Stromal cell of bone marrow (primary cell): ENCODE measurements at places on chromosomes 6 and 20.

DNA sequence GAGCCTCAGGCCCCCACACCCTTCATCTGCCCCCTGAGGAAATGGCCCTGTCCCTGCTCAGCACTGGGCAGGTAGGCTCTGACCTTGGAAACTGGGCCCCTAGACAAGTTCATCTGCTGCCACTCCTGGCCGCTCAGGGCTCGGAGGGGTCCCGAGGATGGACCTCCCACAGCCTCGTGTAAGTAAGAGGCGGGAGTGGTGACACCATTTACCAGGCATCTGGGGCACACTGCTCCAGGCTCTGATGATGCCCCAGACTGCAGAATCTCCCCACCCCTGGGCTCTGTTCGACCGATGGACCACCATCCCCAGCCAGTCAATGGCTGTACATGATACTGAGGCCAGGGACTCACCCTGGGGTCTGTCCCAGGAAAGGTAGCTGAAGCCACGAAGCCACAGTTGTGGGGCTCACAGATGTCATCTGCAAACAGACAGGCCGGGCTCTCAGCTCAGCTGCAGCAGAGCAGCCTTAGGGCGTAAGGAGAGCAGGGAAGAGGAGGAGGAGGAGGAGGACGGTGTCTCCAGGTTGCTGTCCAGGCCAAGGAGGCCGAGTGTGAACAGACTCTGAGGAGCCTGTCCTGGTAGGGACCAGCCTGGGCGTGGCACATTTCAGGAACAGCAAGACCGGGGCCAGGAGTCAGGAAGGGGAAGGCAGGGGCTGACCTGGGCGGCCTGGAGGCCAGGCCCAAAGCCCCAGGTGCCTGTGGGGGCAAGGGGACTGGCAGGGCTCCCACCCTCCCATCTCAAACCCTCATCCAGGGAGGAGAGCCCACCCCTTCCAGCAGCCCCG lies 300.4 kb downstream of the TAF4 start:
- DNase-seq, result no peak

- no peak for DNase-seq
Measured at GRCh38 chr6:10682355-10682988, 11.9 kb downstream of the C6orf52 start.

DNA sequence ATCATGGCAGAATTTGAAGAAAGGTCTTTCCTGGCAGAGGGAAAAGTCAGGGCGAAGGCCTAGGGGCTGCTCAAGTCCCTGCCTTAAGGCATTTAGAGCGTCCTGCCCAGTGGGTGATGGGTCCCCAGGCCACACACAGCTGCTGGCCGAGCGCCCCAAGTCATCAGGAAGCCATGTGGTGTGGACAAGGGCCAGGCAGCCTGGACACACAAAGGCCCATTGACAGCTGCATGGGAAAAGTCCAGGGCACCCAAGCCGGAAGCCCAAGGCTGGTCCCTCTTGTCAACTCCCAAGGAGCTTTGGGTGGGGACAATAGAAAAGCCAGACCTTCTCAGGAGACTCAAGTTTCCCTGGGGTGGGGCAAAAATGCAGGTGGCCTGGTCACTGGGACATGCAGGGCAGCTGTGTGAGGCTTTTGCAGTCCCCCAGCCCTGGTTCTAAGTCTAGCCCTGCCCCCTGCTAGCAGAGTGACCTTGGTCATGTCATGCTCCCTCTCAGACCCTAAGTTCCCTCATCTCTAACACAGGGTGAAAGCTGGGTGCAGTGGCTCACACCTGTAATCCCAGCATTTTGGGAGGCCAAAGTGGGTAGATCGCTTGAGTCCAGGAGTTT lies 44.3 kb upstream of the PTGIS start:
- DNase-seq, result no peak

- no peak for DNase-seq
Measured at GRCh38 chr6:49233483-49233882, 229.6 kb downstream of the MMUT start.

DNA sequence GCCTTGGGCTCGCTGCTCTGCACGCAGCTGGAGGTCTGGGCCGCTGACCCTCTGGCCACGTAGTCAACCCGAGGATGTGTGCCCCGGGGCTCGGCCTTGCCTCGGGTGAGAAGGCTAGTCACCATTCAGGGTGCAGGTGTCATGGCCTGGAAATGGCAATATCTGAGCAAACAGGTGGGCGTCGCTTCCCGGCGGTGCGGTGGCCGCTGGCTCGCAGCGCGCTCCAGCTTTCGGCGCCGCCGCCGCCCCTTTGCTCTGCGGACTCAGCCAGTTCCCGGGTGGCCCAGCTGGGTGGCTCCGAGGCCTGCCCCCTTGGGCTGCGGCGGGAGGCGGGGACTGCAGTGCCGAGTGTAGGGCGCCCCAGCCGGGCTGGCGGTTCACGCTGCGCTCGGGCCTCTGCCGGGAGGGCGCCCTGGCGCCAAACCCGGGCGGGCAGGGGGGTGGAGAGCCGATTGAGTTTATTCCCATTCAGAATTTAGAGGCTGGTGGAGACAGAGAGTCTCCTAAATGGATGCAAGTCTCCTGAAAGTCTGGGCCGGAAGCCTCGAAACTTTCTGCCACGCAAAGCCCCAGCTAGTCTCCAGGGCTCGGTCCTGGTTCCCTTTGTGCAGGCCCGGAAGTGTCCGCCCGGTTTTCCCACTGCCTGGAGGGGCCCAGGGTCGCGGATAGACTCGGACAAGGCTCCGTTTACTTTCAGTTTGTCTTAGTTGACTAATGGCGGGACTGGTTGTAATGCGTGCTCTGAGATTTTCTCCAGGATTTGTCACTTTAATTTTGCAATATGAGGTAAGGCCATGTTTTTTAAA lies 11.3 kb upstream of the TFAP2A start:
- DNase-seq, result no peak

- no peak for DNase-seq
Measured at GRCh38 chr6:43037197-43037596, 15.8 kb downstream of the RRP36 start.

DNA sequence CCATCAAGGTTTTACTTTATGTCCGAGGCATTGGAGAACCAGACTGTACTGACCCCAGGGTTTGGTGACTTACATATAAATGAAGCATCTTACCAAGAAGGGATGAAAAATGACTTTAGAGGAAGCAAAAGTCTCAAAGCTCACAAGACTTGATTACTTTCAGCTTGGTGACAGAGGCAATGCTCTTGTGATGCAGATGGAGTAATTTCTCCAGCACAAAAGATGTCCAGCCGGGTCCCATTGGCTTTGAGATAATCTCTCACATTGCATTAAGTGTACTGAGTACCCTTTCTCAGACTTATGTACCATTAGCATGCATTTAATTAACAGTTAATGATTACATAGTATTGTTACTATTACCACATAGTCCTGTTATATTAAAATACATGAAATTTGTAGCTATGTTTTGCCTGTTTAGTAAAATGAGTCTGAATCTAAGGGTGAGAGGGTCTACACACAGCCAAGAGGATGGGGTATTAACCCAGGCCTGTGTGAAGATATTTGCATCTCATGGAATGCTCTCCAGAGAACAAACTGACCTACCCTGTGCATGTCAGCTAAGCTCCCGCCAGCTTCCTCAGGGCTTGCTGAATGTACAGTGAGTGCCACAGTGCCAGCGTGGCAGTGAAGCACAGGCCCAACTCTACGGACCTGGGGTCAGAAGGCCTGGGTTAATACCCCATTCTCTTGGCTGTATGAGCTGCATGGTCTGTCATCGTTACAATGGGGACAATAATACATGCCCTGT lies 5.6 kb downstream of the HTR1E start:
- no peak for DNase-seq

DNA sequence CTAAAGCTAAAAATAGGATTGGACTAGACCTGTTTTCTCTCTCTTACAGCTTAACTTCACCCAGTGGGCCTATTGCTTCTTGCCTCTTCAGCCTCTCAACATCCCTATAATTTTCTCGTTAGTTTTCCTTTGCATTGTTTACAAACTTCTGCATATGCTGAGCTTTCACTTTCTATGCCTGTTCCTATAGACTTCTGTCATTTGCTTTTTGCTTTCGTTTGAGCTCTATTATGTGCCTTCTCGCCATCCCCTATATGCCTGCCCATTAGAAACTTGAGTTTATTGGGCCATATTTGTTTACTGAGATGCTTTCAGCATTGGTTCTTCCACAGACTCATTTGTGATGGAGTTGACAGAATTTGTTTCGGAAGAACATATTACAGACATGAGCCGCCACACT lies 40.9 kb downstream of the NCOA7 start:
- DNase-seq, result no peak

- DNase-seq, result no peak
Measured at GRCh38 chr6:138159246-138159645, 2.5 kb upstream of the ARFGEF3 start.

DNA sequence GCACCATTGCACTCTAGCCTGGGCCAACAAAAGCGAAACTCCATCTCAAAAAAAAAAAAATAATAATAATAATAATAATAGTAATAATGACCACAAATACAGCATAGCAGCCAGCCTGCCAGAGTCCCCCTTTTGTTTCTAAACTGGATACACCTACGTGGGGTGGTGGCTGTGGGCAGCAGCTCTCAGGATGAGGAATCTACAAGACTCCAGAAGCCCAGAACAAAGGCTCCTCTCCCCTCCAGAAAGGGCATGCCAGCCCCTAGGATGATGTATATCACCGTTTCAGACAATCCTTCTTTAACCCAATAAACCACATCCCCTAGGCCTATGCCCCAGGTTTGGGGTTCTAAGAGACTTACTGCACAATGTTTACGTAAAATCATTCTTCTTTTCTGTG lies 155.9 kb downstream of the QRSL1 start:
- no peak for DNase-seq

DNA sequence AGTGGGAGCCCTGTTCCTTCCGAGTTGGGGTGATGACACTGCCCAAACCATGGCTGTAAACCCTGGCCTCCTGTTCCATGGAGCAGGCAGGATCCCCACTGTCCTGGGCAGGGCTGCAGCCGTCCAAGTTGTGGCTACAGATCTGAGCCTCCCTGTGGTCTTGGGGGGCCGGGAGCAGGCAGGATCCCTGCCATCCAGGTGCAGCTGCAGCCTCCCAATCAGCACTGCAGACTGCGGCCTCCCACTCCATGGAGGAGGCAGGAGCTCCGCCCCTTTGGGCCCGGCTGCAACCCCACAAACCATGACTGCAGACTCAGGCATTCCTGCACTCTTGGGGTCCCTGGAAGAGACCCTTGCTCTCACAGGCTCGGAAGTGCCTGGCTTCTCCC lies 872.1 kb upstream of the GJE1 start:
- DNase-seq, result no peak

DNA sequence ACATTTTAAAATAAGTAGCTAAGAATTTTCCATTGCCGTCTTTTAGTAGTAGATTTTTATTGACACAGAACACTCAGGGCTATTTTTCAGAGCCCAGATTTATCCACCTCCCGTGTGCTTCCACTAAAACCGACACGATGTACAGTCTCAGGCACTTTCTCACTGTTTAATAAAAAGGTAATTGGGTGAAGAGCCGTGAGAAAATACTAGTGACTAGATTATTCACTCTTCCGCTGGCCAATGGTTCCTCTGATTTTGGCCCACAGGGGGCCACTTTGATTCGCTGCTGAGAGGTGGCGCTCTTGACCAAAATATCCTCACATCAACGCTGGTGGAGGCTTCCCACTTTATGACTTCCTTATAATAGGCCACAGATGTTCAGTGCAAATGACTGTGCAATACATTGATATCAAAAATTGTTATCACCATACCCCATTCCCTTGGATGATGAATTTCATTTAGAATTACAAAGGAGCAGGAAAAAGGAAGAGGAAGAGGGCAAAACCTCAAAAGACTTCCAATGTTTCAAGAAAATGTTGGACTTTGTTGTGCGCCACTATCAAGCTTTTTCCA lies 12.3 kb upstream of the HDDC2 start:
- DNase-seq, result peak; percentile 59

GRCh38 chr6:67009818-67010217 lies 1302.8 kb upstream of the EYS start:
- no peak for DNase-seq

DNA sequence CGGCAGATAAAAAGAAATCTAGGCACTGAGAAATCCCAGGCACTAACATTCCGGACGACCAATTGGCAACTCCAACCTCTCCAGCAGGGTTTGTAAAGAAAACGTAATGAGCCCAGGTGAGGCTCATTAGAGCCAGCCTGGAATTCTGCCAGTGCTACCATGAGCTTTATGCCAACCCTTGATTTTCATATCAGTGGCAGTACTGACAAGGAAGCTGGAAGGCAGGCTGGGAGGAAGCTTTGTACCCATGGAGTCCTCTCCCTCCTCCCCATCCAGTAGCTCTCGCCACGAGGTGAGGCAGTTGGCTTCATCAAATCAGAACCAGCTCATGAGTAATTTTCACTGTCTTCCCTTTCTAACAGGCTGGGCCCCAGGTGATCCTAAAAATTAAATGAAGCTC lies 250.2 kb downstream of the ZNF217 start:
- no peak for DNase-seq

GRCh38 chr6:122153557-122153956 lies 245.9 kb upstream of the HSF2 start:
- no peak for DNase-seq

DNA sequence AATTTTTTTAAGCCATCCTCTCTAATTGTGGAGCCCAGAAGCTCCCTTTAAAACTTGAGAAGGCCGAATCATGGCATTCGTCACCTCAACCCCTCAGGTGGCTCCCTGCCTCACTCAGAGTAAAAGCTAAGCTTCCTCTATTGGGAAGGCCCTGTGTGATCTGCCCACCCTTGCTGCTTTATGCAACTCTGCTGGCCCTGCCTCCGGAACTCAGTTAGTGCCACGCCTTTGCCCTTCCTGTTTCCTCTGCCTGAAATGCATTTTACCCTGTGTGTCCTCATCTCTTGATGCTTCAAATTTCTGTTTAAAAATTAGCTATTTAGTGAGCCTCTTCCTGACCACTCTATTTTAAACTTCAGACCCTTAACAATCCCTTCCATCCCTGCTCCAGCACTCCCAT lies 5.7 kb downstream of the PACRG start:
- no peak for DNase-seq

GRCh38 chr6:119147101-119148053 lies 68.9 kb upstream of the FAM184A start:
- DNase-seq, result peak; percentile 97

- DNase-seq, result no peak
Measured at GRCh38 chr20:58169450-58169849, 59.0 kb downstream of the ANKRD60 start.

DNA sequence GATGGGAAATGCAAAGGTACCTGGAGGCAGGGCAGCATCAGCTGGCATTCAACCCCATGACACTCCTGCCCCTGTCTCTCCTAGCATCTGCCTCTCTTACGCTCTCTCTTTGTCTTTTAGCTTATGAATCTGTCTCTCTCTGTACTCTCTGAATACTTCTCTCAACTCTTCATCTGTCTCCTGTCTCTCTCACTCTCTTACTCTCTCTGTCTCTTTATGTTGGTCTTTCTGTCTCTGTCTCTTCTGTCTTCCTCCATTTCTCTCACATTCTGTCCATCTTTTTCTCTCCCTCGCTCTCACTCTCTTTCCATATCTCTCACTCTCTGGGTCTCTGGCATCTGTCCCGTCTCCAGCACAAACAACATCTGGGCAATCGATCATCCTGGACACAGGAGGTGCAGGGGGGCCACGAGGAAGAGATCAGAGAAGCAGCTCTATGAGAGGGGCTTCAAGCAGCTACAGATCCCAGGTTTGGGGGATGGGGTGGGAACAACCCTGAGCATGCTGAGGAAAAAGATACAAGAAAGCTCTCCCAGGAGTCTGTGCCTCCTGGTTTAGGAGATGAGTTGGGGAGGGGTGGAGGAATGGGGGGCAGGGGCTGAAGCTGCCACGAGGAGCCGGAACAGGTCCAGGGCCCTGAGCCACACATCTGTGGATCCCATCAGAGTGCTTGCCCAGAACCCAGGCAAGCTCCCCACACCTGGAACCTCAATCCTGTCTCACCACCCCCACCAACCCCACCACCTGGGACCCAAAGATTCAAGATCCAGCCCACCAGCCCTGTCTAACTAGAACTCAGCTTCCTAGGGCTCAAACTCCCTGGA lies 2.4 kb downstream of the COL11A2 start:
- no peak for DNase-seq

GRCh38 chr6:66926060-66926459 lies 1219.0 kb upstream of the EYS start:
- DNase-seq, result no peak
